Smooth muscle cell of the brain vasculature (primary cell): ENCODE measurements at places on chromosomes 12 and 14.

DNA sequence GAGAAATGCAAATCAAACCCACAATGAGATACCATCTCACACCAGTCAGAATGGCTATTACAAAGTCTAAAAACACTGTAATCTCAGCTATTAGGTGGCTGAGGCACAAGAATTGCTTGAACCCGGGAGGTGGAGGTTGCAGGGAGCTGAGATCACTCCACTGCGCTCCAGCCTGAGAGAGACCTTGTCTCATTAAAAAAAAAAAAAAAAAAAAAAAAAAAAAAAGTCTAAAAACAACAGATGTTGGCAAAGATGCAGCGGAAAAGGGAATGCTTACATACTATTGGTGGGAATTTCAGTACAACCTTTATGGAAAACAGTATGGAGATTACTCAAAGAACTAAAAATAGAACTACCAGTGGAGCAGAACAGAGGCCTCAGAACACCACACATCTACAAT lies 19.0 kb upstream of the ATF7 start:
- no peak for DNase-seq

DNA sequence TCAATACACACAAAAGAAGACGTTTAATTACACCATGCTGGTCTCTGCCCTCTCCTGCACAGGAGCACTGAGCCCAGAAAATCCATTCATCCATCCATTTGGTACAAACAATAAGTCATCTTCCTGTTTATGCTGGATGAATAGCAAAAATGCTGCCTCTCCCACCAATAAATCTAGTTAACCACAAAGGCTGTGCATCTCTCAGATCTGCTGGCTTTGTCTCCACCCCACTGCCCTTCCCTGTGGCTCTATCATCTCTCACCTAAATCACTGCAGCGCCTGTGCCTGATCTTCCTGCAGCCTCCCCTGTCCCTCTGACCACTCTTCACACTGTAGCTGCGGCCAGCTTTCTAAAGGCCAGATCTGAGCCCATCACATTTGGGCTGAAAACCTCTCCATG lies 72.9 kb upstream of the DDX11 start:
- DNase-seq, result no peak

- DNase-seq, result no peak
Observed at GRCh38 chr14:67749341-67750084, 47.8 kb downstream of the RDH12 start.

GRCh38 chr12:101407436-101408345 lies at the start of gene ARL1:
TSS of gene ARL1 (minus strand) at chr12:101407772. CDS start at chr12:101407645, 127 bp downstream.
- peak; percentile 79 for DNase-seq

DNA sequence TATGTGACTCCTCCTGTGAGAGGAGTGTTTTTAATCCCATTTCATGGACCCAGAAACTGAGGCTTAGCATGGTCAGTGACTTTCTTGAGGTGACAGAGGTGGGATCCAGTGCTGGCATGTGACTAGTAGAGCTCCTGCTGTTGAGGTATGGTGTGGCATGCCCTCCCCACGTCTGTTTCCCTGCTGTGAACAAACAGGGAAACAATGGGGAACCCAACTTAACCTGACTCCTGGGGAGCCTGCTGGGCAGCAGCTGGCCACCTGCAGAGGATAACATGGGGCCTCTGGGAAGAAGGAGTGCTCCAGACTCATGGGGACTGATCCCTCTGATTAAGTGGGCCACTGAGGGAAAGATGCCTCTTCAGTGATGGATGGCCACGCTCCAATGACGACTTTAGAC lies 114.0 kb downstream of the BEGAIN start:
- no peak for DNase-seq

DNA sequence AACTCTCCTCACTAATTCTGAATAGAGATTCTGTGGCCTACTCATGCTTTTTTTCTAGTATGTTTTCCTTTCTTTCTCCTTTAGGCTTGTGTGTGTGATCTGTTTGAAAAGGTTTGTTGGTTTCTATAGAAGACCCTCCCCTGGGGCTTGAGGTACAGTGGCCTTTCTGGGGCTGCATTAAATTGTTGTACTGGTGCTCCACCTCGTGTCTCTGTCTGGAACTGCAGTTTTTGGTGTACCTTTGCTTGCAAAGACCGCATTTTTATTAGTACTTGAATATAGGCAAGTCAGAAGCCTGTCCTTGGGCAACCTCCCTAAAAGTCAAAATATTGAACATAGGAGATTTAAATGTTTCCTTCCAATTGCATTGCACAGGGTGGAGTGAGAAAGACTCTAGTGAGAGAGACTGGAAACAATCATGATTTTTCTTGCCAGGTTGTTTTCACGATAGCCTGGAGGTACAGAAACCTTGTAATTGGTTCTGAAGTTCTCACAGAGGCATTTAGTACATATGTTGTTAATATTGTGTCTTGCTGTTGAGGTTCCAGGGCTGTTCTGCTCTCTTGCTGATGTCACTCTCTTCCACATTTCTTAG lies 39.0 kb downstream of the SLCO1B1 start:
- DNase-seq, result peak; percentile 26

GRCh38 chr12:823028-823698 lies 70.8 kb downstream of the WNK1 start:
- no peak for DNase-seq

- no peak for DNase-seq
Observed at GRCh38 chr14:24398293-24398652, 530 bp upstream of the NYNRIN start.

DNA sequence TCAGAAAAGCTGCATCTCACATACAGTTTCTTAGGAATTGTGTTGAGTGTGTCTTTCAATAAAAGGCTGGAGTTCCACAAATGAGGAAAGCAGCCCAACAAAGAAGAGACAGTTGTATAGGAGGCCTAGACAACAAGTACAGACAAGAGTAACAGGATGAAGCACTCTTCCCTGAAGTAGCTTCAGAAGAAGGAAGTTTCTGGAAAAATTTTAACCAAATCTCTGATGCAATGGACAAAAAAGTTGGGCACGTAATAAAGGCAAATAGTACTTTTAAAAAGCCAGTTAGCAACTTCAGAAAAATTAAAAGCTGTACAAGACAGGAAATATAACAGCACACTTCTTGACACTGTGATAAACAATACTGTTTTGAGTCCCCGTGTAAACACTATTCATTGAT lies 134.1 kb upstream of the PLEKHG7 start:
- DNase-seq, result no peak

- no peak for DNase-seq
Observed at GRCh38 chr12:27564612-27565213, 40.7 kb downstream of the PPFIBP1 start.

- DNase-seq, result no peak
Observed at GRCh38 chr12:106412563-106412962, 55.0 kb downstream of the POLR3B start.

- DNase-seq, result no peak
Observed at GRCh38 chr14:72678356-72678755, 215.5 kb downstream of the DPF3 start.

- no peak for DNase-seq
Observed at GRCh38 chr14:104224506-104225277, 86.3 kb downstream of the KIF26A start.

GRCh38 chr12:95147866-95148265 lies 69.4 kb downstream of the FGD6 start:
- no peak for DNase-seq

DNA sequence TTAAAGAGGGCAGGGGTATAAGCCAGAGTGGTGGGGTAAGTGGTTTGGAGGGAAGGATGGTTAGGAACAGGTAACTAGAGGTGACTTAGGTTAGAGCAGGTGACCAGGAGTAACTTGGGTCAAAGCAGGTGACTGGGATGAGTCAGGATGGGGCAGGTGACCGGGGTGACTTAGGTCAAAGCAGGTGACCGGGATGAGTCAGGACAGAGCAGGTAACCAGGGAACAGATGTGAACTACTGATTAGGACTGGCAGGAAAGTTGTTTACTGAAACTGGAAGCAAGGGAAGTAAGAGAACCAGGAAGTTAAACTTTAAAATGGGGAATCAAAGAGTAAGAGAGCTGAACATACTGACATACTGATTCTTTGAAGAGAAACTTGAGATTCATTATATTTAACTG lies 57.4 kb downstream of the FSCB start:
- DNase-seq, result no peak

DNA sequence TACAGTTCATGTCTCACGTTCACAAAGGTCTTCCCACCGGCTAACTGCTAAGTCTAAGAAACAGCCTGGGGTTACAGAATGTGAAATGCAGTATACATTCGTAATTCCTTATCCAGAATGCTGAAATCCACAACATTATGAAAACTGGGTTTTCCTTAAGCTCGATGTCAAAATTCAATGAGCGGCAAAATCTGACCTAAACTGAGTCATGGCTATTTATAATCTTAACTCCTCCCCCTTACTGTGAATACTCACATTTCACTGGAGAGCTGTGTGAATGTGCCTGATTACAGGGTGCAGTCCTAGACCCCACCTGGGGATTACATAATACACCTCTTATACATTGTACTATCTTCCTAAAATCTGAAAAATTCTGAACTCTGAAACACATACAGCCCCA lies 35.3 kb downstream of the STX2 start:
- no peak for DNase-seq

DNA sequence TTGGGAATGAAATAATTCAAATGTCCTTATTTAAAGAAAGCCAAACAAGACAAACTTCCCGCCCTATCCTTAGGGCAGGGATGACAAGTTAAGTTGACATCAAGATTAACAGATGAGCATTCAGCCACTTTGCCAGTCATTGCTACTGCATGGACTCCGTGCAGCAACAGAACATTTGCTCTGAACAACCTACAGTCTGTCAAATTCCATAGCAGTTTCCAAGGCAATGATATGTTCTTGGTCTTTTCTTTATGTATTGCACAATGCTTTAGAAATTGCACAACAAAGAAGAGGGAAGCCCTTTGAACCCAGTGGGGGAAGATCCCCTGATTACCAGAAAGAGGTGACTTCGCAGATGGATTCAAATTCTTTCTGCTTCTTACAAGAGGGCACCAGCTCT lies 269.8 kb downstream of the BCAT1 start:
- DNase-seq, result no peak

DNA sequence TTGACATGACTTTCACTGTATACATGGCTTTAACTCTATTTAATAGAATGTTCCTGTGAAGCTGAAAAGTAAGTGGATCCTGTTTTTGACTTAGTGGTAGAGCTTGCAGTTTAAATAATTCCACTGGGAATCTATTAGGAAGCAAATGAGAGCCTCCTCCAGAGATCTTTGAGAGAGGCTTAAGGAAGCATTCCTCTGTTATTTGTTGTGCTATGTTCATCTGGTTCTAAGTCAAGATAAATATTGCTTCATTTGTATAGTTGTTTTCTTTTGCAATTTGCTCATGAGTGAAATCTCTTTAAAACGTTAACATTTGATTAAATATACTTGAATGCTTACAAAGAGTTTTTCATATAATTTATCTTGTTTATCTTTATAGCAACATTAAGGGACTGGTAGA lies 70.4 kb downstream of the TMTC2 start:
- DNase-seq, result no peak
